Inflammatory macrophage treated with lipopolysaccharide for 1 hour (primary cell): ENCODE measurements at places on chromosomes 3 and 15.

DNA sequence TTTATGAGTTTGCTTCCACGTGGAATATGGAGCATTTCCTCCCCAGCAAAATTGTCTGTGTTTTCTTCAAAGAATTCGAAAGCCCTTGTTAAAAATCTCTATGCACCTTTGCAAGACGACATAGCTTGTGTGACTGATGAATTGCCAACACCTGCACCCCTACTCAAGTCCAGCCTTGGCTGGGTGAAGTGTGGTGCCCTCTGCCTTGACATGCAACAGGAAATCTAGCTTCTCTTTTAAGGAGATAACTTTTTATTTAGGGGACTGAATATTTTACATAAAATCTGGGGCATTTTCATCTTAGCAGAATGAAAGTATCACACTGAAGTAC, 647 bp downstream of the HMG20A start:
- DNase-seq, result no peak

DNA sequence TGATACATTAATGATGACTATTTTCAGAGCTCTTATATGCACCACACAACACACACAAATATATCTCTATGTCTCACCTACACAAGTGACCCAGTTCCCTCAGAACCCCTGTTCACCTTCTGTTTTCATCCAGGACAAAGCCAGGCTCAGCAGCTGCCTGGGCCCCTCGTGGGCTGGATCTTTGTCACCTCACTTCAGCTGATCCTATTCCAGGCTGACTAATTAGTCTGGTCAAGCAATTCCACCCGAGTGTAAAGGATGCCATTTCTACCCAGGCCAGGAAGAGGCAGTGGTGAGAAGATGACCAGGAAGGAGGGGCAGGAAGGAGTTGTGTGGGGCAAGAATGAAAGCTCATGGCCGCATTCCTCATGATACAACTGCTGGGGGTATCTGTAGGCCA, 62.3 kb downstream of the DHX30 start:
- no peak for DNase-seq

- DNase-seq, result no peak
These were observed 9.3 kb downstream of the GNAI2 start for GRCh38 chr3:50245251-50245745.

GRCh38 chr15:92616621-92617548, 38.7 kb downstream of the FAM174B start:
- DNase-seq, result no peak

- no peak for DNase-seq
These were observed 248.3 kb downstream of the VPS13C start for GRCh38 chr15:61811952-61812351.

- no peak for DNase-seq
These were observed 98.5 kb downstream of the CACNA1D start for GRCh38 chr3:53592862-53593261.

DNA sequence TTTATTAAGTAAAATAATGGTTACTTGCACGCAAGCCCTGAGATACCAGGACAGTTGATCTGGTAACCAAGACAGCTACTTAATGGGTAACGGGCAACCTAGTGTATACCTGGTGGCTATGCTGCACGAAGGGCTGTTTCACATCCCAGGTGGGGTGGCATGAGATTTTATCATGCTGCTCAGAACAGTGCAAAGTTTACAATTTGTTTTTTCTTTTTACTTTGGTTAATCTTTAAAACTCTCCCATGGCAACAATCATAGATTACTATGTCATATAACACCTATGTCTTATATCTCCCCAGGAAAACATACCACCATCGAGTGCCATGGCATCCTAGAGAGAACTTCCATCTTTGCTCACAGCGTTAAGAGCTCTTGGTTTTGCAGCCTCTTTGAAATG, 32.2 kb upstream of the SLC28A1 start:
- no peak for DNase-seq

- no peak for DNase-seq
These were observed 10.3 kb downstream of the PFKFB4 start for GRCh38 chr3:48546203-48546829.

DNA sequence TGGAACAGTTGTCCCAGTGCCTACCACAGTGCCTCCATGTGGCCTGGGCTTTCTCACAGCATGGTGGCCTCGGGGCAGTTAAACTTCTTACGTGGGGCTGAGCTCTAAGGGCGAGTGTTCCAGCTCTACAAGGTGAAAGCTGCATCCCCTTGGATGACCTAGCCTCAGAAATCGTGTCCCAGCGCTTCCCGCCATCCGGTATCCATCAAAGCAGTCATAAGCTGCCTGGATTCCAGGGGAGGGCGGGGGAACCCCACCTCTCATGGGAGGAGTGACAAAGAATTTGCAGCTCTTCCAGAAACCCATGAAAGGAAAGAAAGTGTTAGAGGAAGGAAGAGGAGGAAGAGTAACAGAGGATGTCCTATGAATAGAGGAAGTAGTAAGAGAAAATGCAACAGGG, 45.8 kb upstream of the CCDC174 start:
- DNase-seq, result no peak

GRCh38 chr3:30665539-30665938, 59.1 kb downstream of the TGFBR2 start:
- no peak for DNase-seq

DNA sequence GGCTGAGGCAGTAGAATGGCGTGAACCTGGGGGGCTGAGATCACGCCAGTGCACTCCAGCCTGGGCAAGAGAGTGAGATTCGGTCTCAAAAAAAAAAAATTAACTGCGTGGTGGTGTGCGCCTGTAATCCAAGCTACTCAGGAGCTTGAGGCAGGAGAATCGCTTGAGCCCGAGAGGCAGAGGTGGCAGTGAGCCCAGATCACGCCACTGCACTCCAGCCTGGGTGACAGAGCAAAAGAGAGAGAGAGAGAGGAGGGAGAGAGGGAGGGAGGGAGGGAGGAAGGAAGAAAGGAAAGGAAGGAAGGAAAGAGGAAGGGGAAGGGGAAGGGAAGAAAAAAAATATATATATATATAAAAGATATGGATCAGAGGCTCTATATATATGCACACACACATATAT, 6.0 kb downstream of the TM4SF19 start:
- no peak for DNase-seq

DNA sequence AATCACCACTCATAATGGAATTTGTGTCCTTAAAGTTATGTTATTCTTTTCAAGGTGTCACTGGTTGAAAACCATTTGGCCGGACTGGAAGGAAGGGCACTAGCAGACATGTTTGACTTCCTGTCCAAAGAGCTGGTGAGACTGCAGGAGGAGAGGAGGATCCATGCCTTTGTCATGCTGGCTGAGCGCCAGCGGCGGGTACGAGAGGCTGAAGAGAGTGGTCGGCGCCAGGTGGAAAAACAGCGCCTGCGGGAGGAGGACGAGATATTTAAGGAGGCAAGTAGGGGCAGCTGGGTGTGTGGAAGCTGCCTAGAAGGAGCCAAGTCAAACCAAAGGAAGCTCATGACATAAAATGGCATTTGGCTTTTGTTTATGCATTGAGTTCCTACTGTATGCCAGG, 38.0 kb upstream of the NR1I2 start:
- DNase-seq, result no peak

- no peak for DNase-seq
These were observed 582.8 kb upstream of the CCDC54 start for GRCh38 chr3:106794442-106794841.

GRCh38 chr15:67119238-67119846, 53.9 kb downstream of the SMAD3 start:
- no peak for DNase-seq

DNA sequence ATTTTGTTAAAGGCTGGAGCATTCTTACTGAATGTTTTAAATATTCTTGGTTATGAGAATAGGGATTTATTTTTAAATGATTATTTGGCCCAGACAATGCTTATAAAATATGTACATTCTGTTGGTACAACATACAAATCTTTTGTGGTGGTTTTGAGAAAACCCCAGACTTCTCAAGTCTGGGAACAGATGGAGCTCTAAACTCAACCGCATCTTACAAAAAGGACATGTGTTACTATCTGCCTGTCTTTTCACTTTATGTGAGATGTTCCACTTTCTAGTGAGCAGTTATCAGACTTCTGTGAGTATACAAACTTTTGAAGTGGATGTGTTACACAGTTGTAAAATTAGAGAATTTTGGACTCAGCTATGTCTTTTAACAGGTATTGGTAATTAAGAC, 135.5 kb upstream of the RBMS3 start:
- no peak for DNase-seq

DNA sequence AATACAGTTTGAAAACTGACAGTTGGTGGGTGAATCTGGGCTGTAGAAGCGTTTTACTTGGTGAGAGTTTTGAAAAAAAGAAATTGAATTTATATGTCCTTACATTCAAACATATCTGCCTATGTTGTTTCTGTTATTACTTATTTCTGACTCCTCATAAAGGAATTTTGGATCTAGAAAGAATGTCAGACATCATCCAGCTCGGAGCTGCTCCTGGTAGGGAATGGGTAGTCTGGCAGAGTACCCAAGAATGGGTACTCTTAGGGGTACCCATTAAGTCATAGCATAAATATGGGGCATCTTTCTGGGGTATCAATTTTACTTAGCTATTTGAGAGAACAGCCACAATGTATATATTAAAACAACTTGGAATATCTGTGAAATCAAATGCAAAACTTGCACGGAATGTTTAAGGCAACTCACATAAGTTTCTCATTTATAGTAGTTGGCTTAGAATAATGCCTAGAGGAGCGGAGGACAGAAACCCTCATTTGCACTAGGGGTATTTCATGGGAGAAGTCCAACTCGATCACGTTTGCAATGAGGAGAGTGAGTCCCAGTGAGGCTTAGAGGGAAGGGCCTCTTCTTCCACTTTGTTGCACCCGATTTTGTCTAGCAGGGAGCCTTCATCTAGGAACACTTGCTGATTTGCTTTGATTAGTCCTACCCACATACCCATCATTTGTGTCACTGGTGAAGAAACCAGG, 2.4 kb upstream of the LARP6 start:
- no peak for DNase-seq

GRCh38 chr3:177932750-177933660, 603.2 kb upstream of the KCNMB2 start:
- no peak for DNase-seq

DNA sequence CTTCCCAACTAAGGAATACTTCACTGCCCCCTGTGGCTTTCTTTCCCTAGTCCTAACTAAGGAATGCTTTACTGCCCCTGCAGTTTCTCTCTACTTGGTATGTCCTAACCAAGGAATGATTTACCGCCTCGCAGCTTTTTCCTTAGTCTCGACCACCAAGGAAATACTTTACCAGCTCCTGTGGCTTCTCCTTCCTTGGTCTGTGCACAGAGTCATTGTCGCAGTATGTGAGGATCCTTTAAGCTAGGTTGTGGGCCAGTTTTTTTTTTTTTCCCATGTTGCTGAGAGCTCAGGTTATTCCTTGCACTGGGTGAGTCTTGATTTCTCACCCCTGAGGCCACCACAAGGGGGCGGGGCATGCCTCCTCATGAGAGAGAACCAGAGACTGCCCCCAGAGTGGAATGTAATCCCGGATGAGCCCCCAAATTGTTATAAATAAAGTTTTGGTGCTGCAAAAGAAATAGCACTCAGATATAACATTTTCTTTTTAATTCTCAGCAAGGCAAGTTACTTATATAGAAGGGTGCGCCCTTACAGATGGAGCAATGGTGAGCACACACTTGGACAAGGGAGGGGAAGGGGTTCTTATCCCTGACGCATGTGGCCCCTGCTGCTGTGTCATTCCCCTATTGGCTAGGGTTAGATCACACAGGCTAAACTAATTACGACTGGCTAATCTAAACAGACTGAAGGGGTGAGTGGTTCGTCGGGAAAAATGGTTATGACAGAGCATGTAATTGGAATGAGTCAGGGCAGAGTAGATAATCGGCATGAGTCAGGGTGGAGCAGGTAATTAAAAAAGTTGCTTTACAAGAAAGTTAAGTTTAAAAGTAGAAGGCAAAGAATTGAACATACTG, 27.0 kb downstream of the NDUFB4 start:
- peak; percentile 31 for DNase-seq

GRCh38 chr3:146243559-146243958, 7.3 kb downstream of the PLSCR4 start:
- DNase-seq, result no peak

DNA sequence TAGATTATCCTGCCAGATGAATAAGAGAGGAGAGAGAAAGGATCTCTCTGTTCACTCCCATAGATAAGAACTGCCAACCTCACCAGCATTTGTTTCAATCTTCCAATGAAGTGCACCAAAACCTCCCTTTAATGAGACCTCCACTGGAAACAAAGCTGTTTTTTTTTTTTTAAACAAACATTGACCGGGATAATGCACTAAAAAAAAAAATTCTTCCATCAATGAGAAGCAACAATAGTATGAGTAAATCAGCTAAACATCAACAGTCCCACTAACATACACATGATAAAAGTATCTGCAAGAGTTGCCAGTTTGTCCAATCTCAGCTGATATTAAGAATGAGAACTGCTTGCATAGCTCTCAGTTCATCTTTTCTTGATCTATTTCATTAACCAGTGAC, 19.9 kb downstream of the TJP1 start:
- no peak for DNase-seq

GRCh38 chr3:14283813-14284438, 105.3 kb downstream of the LSM3 start:
- DNase-seq, result no peak

- no peak for DNase-seq
These were observed 139.8 kb downstream of the WDR76 start for GRCh38 chr15:43966646-43967045.

DNA sequence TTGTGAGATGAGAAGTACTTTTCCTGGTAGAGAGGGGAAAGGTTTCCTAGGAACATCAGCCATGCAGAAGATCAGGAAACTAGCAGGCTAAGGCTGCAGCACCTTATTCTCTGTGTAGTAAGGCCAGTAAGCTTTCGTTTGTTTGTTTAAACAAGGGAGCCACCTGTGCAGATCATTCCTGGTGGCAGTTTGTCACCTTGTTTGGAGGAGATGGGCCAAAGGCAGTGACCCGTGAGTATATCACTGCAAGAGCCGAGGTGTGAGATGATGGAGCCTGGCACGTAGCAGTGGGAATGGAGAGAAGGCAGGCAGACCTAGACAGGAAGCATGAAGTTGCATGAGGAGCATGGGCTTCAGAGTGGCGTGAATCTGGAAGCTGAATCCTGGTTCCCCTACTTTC, 19.6 kb downstream of the ATG7 start:
- DNase-seq, result no peak

GRCh38 chr3:189316296-189317019, 144.7 kb downstream of the TPRG1 start:
- DNase-seq, result no peak

DNA sequence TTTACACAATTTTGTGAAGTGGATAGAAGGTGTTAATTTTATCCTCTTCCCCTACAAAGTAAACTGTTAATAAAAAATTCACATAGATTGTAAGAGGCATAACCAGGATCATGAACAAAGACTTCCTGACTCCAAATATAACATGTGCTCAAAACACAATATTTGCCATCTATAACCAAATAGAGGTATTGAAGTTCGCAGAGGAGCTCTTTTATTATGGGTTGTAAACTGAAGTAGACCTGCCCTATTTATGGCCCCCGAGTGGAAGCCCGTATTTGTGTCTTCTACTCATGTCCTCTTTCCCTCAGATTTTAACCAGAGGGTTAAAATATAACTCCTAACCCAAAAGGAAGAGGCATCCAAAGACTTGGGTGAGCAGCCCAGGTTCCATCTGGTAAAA, 285.6 kb upstream of the COL8A1 start:
- no peak for DNase-seq
